Prostate gland (tissue), 2 donors: ENCODE measurements at places on chromosomes 1 and 21. TPM values are rescaled to one million over a fixed set of nuclear protein-coding genes. Genes with fewer than 3 reads are reported as not detected.

KANK4 gene
- 6.1 TPM for total RNA-seq

CRB1 gene
- 0.32 TPM for total RNA-seq

DNA sequence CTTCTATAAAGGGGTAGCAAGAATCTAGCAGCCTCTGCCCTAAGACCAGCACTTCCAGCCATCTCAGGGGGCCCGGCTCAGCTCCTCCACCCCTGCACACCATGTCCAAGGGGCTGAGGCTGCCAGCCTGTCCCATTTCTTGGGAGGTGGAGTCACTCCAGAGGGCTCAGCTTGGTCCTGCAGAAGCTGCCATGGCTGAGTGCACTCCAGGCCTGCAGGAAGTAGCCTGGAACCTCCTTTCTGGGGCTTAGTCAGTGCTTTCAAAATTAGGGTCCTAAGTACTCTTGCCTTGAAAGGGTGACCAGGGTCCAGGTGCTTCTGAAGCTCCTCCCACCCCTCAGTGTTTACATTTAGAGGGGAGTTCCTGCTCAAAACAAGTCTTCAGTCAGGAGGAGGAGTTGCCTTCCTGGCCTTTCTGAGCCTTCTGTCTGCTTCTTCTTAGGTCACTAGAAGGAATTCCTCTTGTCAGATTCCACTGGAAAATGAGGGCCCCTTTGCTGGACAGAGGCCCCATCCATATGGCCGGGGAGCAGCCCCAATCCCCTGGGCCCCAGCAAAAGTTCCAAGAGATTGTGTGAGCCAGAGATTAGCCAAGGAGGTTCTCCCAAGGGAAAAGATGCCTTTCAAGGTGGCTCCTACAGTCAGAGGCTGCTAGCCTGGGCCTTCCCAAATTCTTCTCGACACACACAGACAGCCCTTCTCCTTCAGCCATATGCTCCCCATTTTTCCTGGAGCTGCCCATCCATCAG, 128.1 kb upstream of the VAMP3 start:
- DNase-seq = no peak

SLC5A9 gene
- not detected for total RNA-seq

DNA sequence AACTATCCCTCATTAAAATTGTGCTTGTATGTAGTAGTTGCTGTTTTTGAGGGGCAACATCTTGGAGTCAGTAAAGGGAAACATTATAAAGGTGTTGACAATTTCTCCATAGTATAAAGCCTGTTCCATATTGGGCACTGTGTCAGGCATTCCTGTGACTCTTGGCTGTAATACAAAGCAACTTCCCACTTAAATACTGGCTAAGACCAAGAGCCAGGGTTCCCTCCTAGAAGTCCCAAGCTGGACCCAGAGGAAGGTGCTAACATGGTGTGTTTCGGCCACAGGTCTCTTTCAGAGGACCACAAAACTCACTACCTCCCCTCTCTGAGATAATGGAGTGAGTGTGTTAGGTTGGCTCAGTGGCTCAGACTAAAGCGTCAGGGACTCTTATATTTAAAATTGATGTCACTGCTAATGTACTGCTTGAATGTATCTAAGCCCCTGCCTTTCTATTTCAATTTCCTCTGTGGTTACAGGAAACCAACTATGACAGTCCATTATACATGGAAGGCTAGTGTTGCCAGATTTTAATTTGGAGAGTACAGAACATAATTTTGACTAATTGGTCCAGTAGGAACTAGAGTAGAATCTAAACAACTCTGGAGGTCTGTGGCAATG, 74.7 kb upstream of the RGL1 start:
- DNase-seq = no peak

RSPO1 gene
- total RNA-seq = 1.6 TPM

CRYZL1 gene
- 22.3 TPM for total RNA-seq

- no peak for DNase-seq
Observed at GRCh38 chr1:29523576-29523975, 287.3 kb downstream of the PTPRU start.

ADAMTS4 gene
- 0.55 TPM for total RNA-seq

DNA sequence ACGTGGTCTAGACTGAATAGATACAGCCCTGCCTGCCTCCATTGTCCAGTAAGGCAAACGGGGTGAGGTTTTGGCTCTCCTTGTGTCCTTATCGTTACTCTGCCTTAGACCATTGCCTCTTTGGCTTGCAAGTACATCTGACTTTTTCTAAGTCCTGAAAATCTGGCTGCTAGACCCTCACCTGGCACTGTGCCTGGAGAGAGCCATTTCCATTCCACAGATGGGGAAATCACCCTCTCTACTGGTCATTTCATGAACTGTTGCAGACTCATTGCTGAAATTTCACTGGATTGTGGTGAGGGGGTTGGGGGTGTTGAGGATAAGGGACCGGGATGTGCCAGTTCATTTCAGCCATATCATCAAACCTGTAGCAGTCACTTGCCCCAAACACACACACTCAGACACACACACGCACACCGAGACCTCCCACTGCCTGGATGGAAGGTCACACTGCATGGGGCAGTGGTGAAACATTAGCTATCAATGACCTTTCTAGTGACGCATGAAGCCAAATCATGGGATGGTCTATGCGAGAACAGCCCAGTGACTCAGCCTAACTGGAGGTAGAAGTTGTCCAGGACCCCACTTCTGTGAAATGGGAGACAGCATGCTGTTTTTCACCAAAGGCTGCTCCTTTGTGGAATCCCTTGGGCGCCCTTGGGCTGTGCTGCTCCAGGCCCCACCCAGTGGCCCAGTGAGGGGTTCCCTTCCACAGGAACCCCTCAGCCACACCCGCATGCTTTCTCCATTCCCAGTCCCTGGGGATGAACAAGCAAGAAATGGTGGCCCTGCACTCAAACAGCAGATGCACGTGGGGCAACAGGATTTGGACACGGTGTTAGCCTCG, 34.9 kb upstream of the VASH2 start:
- no peak for DNase-seq

DNA sequence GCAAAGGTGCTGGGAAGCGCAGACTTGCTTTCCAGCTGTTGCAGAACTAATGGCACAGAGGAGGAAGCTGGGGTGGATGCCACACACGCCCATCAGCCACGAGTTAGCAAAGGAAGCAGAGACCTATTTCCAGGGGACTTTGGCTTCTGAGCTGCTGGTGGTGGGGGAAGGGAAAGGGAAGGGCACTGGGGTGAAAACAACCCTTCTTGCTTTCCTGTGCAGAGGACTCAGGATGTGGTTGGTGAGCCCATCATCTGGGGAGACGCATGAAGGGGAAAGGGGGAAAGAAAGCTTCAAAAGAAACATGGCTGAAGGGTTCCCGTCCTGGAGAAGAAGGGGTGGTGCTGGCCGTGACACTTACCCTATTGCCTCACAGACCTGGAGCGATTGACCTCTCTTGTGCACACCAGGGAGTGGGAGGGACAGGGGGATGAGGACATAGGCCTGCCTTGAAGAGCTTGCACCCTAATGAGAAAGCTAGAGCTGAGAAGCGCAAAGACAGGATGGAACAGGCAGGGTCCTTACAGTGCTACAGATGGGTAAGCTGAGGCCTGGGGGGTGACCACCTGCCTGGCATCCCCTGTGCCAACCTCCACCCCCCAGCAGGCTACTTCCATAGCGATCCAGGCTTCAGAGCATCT, 140.8 kb upstream of the RAB4A start:
- DNase-seq = no peak

- no peak for DNase-seq
Observed at GRCh38 chr1:92043621-92044020, 13.8 kb downstream of the EPHX4 start.

DBT gene
- 7.6 TPM for total RNA-seq

ATP6V1G3 gene
- not detected for total RNA-seq

MARK1 gene
- total RNA-seq = 7.2 TPM

LMNA gene
- total RNA-seq = 227 TPM

DNA sequence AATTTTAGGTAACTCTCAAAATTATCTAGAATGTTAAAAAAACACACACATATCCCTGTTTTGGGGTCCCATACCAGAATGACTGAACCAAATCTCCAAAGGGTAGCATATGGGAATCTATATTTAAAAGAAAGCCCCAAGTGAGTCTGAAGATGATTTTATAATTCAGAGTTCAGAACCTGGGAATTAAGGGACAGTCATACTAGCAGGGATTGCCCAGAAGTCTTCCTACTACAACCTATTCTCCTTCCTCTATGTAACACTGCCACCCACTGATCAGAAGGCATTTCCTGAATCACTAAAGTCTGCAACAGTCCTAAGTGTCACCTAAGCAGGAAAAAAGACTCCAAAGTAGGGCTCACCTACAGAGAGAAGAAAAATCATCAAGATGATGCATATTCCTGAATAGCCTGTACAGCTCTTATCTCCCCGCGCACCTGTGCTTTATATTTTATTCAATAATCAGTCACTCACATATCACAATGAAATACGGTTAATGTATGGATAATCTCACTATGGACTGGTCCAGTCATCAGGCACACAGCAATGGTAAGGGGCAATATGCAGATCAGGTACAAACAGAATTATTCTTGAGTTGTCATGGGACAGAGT, 4.9 kb downstream of the RGS1 start:
- DNase-seq = peak; percentile 19

DNA sequence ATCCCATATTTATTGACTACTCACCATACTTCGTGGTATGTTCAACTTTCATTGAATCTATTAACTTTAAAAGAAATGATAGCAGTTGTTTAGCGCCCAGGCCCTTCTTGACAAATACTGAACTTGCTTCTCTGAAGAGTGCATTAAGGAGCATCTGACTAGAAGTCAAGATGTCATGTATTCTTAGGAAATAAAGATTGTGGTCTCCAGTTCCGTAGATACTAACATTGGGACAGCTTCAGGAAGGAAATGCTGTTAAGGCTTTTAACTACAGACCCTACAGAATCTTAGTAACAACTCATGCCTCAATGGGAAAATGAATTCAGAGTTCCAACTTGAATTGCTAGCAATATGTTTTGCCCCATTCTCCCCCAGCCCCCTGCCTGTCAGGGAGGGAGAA, 14.8 kb downstream of the LYST start:
- no peak for DNase-seq

DNA sequence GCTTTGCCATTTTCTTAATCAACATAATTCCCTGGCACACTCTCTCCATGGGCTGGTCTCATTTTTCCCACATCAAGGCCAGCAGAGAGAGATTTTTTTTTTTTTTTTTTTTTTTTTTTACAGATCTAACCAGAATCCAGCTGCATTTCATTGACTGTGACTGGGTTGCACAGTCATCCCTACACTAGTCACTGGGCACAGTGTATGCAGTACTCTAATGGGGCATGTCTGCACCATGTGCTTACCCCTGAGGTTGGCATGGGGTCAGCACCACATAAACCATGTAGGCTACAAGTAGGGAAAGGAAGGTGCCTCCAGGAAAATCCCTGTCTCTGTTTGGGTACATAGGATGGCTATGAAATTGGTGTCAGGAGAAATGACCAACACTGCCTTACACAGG, 64.1 kb upstream of the LRP8 start:
- DNase-seq = no peak

DNA sequence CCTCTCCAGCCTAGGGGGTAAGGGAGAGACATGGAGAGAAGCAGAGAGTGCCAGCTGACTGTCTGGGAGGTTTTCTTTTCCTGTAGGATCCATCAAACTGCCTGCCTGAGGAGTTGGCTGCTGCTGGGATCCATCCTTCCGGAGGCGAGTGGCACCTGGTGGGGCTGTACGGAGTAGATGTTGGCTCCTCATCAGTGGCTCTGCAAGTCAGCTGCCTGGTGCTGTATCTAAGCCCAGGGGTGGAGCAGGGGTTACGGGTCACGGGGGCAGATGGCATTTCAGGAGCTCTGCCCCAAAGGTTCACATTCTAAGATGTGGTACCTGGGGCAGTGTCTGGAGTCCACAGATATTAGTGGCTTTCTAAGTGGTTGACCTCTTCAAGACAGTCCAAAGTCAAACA, 128.0 kb downstream of the ACTL8 start:
- DNase-seq = no peak

GRCh38 chr1:42456754-42457089, 379 bp downstream of the PPCS start:
- peak; percentile 42 for DNase-seq

- no peak for DNase-seq
Observed at GRCh38 chr1:52554756-52555155, 1.9 kb upstream of the TUT4 start.

NPHS2 gene
- not detected for total RNA-seq

DNA sequence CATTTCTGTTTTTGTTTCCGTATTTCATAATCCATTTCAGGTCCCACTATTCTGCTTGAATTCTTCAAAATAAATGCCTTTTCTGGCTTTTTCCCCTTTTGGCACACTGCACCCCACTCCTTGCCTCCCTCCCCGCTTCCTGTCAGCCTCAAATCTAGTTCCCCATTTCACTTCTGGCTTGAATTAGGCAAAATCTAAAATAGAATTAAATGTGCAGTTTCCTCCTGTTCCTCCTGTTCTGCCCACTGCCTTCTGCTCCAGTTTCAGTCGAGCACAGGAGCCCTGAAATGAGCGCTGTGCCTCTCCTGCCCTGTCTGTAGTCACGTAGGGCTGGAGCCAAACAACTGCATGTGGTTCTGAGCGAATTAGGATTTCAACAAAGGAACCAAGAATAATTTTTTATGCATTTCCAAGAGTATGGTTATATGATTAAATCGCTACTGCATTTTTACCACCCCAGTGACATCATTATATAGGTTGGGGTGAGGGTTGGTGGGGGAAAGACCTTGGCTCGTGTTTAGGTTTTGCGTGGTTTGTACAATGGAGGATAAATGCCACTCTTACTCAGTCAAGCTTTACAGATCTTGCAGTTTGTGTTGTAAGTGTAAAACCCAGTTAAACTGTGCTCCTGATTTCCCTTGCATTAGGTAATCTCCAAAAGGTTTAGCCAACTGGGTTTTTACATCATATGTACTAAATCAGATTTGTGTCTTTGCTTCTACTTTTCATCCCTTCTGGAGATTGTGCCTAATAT, 114.9 kb downstream of the VPS13D start:
- DNase-seq = no peak

DNA sequence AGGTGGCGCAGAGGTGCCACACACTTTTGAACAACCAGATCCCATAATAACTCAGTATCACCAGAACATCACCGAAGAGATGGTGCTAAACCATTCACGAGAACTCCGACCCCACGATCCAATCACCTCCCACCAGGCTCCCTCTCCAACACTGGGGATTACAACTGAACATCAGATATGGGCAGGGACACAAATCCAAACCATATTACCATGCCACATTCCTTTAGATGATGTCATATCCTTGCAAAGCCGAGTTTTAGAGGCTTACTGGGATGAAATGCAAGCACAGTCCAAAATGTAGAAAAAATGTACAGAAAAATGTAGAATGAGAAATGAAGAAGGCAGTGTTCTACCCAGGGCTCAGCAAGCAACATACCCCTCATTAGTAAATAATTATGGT, 64.7 kb downstream of the SGIP1 start:
- no peak for DNase-seq

UQCRHL gene
- total RNA-seq = 1.6 TPM

EVA1C gene
- total RNA-seq = 48.6 TPM

KCND3 gene
- 27.3 TPM for total RNA-seq

DNA sequence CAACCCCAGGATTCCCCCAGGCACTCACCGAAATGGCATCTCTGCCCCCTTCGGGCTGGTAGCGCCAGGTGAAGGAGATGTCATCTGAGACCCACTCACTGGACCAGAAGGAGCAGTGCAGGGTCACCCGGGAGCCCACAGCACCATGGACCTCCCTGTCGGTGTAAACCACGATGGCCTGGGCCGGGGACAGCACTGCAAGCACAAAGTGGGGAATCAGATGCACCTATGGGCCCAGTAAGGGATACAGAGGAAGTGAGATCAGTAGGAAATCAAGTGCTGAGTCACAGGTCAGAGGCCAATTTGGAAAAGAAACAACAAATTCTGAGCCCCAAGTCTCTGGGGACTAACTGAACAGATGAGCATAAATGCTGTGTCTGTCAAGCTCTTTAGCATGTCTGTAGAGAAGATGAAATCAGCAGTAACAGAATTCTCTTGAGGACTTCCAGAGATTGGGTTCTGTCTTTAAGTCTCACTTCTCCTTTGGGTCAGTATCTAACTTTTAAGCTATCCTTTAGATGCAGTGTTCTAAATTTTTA, 2.5 kb downstream of the MPZ start:
- DNase-seq = no peak
